ENCODE measurements at places on chromosomes 1 and 21.

DNA sequence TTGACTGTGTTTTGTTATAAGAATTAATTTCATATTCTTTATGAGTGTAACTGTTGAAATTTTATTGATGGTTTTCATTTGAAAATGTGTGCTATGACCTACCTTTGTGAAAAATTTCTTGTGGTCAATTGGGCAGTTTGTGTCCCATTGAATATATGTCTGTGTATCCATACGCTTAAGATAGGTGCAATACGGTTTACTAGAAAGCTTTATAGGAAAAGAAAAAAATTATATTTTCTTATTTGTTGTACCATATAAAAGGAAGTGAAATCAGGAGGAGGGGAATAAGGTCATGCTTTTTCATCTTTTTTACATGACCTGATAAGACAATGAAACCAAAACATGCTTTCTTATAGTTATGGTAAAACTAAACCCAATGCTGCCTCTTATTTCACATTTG lies 807.7 kb downstream of the USP25 start:
- DNase-seq: no peak

GRCh38 chr1:58363585-58363984 lies 182.9 kb downstream of the OMA1 start:
- no peak for DNase-seq

DNA sequence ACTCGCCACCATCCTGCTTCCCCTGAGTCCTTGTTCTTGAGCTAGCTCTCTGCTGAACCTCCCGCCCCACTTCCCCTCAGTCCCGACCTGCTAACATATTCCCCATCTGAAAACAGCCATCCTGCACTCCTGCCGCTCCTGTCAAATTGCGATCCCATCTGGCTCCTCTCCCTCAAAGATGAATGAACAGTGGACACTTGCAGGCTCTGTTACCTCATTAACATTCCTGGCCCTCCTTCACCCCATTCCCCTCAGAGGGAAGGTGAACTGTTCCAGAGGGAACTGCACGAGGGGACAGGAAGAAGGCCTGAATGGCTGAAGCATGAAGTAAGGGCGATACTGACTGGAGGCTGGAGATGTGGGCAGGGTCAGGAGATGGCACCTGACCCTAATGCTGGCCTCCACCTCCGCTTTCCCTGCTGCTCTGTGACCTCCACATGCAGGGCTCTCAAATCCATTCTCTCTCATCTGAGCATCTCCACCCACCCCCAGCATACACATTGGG lies 7.4 kb upstream of the CELSR2 start:
- DNase-seq: no peak

GRCh38 chr21:37026499-37026898 lies 20.0 kb downstream of the RIPPLY3 start:
- DNase-seq: no peak

DNA sequence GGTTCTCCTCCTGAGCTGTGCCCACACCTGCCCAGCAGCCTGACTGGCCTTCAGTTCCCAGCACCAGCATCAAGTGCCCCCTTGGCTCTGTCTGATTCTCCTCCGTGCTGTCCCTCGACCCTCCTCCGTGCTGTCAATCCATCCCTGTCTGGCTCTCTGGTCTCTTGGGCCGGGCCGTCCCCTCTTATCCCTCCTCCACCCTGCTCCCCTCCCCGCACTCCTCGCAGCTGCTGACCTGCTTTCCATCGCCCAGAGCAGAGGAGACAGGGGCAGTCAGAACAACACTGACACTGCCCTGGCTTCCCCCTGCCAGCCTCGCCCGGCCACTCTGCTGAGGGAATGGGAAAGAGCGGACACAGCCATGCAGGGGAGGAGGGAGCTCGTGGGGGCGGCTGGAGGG lies 267.4 kb downstream of the CAMTA1 start:
- no peak for DNase-seq

DNA sequence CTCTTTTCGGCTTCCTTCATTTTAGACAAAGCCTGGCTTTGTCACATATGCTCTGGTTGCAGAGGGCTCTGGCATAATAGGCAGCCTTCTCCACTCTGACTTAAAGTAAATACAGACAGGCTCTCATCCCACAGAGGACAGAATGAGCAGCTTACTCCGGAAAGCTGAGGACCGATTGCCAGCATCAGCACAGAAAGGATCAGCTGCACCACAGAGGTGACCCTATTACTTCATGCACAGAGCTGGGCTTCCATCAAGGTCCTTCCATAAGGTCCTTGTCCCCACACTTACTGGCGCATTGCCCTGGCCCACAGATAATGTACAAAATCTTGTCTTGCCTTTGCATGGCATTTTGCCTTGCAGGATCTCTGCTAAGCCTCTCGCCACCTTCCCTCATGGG lies 67.6 kb downstream of the SEC16B start:
- DNase-seq: no peak

- no peak for DNase-seq
These were observed 42.5 kb upstream of the ECE1 start for GRCh38 chr1:21332554-21333311.

DNA sequence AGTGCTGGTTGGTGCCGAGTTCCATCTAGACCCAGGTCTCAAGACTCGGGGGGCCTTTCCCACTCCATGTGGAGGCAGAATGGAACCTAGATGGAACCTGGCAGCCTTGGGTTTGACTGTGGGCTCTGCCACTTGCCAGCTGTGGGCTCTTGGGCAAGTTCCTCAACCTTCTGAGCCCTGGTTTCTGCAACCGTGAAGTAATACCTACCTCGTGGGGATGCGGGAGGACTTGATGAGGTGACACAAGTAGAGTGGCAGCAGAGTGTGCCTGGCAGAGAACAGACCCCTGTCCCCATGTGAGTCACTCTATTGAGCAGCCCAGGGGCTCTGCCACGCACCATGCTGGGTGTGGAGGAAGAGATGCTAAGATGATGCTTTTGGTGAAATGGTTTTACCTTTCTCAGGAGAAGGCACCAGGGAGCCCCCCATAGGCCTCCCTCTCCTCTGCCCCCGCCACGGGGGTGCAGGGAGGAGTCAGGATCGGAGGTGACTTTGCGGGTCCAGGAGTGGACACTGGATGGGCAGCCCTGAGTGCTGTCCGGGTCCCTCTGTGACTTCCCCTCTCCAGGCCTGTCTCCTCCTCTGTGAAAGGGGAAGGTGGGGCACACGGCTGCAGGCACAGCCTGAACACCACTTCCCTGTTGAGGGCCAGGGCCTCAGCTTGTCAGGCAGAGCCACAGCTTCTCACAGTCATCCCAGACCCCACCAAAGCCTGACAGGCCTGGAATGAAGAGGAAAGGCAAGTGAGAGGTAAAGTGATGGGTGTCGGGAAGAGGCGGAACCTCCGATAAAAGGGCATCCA lies 36.7 kb upstream of the EDN2 start:
- no peak for DNase-seq

GRCh38 chr1:219782311-219782710 lies 146.0 kb downstream of the SLC30A10 start:
- no peak for DNase-seq

All from central memory CD4-positive, alpha-beta T cell (primary cell).